Activated CD8-positive, alpha-beta memory T cell treated with anti-CD3 and anti-CD28 coated beads for 1 hour (primary cell): ENCODE measurements at places on chromosomes 2 and 18.

DNA sequence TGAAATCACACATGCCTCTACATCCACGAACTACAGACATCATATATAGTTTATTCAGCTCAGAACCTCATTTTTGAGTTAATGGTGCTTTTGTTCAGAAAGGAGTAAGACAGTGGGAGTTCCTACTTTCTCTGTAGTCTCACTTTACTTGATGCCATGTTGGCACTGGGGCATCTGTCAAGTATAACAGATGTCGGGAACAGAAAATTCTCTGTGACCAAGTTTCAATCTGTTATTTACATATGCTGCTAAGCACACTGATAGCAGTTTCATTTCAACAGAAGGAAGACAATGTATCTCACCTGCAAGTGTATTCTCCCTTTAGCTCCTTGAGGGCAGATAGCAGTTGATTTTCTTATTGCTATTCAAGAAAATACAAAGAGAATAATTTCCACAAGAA lies 774.1 kb downstream of the METTL4 start:
- DNase-seq: no peak

DNA sequence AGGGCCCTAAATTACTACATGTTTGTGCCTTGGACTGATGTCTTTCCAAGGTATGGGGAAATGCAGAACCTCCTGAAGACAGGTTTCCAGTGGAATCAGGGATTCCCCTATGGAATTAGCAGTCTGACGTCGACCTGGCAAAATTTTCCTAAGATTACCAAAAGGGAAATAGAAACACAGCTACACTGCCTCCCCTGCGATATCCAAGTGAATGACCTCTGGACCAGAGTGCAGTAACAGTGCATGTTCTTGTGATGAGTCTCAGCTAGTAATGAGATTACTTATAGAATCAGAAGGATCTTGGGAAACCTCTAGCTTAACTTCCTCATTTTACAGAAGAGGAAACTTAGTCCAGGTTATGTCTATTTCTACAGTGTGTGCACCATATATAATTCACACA lies 21.3 kb upstream of the CHST9 start:
- DNase-seq: no peak

GRCh38 chr2:99607861-99608491 lies 118.2 kb upstream of the REV1 start:
- DNase-seq: no peak

DNA sequence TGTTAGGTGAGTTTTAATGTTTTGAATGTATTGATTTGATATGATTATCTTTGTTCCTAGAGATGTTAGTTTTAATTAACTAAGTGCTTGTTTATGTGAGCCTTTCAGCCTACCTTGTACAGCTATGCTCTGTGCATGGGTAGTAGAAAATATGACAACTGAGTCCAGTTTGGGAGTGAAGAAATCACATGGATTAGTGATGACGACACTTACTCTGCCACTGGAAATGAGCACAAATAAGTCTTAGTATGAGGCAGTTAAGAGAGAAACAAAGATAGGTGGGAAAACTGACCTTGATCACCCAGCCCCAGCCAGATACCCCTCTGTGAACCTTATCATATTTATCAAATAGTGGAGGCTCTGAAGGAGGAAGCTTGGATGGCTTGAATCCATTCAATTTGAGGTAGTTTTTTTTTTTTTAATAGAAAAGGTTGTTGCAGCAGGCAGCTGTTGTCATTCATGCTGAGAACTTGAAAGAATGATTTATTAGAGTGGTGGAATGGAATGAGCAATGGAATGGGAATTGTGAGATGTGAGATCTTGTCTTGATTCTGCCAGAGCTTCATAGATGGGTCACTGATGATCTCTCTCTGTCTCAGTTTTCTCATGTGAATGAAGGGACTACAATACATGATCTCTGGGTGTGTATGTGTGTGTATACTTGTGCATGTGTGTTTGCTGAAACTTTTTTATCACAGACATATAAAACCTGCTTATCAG lies 96.4 kb downstream of the MAP3K20 start:
- no peak for DNase-seq

DNA sequence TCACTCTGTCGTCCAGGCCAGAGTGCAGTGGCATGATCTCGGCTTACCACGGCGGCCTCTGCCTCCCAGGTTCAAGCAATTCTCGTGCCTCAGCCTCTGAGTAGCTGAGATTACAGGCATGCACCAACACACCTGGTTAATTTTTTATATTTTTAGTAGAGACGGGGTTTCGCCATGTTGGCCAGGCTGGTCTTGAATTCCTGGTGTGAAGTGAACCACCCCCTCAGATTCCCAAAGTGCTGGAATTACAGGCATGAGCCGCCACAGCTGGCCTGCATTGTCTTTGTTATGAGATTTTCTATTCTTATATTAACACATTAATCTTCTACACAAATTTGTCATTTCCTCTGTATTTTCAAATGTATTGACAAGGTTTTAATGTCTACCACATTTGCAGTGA lies 75.2 kb downstream of the SEPTIN10 start:
- no peak for DNase-seq

GRCh38 chr2:160261732-160262131 lies 61.7 kb upstream of the ITGB6 start:
- no peak for DNase-seq

- peak; percentile 45 for DNase-seq
Observed at GRCh38 chr2:65186872-65187851, 40.5 kb upstream of the ACTR2 start.

- no peak for DNase-seq
Observed at GRCh38 chr2:235268535-235268934, 225.3 kb upstream of the AGAP1 start.

DNA sequence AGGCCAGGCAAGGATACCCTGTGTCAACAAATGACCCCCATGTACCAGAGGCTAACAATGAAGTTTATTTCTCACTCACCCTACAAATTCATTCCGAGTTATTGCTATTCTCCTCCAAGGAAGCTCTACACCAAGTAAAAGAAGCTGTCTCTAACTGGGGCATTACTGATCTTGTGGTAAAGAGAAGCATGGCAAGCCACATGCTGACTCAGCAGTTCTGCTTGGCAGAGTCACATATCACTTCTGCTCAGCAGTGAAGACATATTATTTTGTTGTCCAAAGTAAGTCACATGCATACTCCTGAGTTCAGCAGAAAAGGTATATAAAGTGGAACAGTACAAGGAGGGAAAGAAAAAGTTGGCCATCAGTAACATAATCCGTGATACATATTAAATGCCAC lies 315.8 kb downstream of the GULP1 start:
- DNase-seq: no peak

DNA sequence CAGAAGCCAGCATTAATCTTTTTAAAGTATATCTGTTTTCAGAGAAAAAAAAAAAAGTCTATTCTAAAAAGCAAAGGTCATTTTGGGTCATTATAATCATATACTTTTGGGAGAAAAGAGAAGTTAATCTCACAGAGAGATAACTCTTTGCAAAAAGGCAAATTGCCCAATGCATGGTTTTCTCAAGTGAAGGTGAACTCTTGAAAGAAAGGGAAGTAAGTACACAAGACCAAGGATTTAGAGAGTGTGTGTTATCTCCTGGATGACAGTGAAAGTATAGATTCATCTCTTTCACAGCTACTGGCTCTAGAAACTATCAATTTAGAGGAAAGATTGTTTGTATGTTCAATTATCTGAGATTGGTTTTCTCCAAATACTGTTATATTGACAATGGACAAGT lies 151.4 kb downstream of the CD8B2 start:
- no peak for DNase-seq

DNA sequence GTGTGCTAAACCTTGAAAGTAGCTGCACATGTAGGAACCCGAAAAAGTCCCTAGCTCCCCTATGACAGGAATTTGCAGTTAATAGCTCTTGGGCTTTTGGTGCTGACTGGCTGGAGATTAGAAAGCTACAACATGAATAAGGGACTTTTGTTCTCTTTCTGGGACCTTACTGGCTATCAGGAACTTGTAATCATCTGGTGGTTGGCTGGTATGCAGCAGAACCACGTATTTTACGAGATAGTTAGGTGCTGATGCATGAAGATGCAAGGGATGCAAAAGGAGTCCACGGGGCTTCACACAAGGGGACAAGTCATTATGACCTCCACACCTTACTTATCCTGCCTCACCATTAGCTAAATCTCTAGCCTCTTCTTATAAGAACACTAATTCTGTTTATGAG lies 190.2 kb upstream of the NRXN1 start:
- DNase-seq: no peak

DNA sequence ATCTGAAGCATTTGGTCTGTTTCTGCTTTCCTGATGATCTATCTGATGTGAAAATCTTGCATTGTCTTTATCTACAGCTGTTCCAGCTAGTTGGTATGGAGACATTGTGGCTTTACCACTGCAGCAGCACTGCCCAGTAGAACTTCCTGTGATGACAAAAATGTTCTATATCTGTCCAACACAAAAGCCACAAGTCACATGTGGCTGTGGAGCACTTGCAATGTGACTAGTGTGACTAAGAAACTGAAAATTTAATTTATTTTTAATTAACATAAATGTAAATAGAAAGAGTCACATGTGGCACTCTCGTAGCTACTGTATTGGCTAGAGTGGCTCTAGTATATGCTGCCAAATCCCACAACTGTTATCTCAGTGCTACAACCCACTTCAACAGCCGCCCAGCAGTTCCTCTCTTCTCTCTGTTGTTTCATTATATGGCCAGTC lies 425.7 kb downstream of the SETBP1 start:
- no peak for DNase-seq

DNA sequence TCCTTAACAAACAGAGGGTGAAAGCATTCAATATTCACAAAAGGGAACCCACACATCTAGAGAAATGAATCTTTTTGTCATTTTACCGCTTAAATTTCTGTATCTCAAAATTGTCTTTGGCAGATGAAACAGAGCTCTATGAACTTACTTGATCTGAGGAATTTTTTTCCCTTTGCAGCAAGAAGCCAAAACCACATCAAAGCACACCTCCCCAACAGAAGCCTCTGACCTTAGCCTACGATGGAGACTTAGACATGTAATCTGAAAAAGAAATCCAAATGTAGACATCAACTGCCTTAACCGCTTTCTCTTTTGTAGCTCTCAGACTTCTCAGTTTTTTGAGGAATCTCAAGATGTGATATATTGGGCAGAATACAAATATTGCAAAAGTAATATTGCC lies 287.9 kb upstream of the HNMT start:
- no peak for DNase-seq

DNA sequence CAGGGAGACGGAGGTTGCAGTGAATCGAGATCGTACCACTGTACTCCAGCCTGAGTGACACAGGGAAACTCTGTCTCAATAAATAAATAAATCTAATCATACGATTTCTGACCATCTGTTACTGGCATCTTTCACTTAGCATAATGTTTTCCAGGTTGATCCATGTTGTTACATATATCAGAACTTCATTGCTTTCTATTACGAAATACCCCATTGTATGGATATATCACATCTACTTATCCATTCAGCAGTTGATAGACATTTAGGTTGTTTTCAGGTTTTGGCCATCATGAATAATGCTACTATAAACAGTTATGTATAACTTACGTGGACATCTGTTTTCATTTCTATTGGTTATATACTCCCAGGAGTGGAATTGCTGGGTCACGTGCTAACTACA lies 303.9 kb downstream of the PAX3 start:
- DNase-seq: no peak

GRCh38 chr2:74488643-74489481 lies 6.0 kb downstream of the TTC31 start:
- DNase-seq: no peak

DNA sequence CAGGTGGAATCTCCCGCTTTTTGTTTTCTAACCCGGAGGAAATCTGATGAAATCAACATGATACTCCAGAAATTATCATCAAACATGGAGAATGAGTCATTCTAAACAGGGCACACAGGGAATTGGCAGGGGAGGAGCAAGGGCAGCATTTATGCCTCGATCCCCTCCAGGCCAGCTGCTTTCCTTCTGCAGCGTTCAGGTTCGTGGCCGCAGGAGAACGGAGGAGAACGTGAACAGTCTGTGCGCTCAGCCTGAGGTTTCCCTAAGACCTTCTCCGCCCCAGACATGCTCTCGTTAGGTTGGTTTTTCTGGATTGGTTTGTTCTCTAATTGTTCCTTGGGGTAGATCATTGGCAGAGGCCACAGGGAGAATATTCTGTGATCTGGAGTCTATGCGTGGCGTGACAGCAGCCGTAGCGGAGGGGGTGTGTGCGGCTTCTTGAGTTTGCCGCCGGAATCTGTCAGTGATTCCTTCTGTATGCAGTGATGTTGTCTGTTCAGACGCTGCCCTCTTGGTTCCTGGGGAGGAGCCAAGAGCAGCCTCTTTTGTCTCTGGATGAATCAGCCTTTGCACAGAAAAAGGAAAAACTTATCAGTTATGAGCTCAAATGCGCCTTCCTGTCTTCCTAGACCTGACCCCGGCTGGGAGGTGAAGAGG lies 75.9 kb downstream of the SH3BP4 start:
- DNase-seq: no peak

GRCh38 chr2:190599073-190599472 lies 49.8 kb upstream of the NAB1 start:
- DNase-seq: no peak

GRCh38 chr18:23331091-23331920 lies 121.8 kb upstream of the RIOK3 start:
- no peak for DNase-seq

GRCh38 chr2:231364961-231365810 lies 30.3 kb upstream of the B3GNT7 start:
- no peak for DNase-seq

DNA sequence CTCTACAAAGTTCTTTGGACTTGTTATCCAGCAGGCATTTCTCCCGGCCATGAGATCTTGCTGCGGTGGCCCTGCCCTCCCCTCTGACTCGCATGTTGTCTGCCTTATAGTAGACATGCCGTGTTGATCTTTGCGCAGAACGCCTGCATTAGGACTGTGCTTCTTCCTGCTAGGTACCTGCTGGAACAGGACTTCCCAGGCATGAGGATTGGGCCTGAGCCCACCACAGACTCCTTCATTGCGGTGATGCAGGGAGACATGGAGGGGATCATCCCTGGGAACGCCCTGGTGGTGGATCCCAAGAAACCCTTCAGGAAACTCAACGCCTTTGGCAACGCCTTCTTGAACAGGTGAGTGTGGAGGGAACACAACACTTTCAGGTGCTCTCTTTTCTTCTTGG lies 10.1 kb downstream of the EHD3 start:
- no peak for DNase-seq

DNA sequence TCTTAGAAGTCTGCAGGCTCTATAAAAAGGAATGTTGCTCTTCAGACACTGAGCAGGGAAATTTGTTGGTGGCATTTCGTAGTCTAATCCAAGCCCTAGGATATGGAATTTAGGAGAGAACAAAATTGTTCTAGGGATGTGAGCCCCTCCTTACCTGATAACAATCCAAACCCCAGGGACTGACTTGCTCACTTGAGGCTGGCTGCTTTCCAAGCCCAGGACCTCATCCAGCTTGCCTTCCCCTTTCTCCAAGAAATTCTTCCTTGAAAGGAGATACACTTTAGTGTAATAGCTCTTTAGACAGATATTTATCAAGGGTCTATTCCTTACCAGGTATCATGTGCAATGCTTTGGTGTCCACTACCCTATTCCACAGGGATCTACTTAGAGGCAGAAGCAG lies 279.8 kb downstream of the C1D start:
- no peak for DNase-seq

- no peak for DNase-seq
Observed at GRCh38 chr2:17584689-17585088, 44.2 kb downstream of the VSNL1 start.

GRCh38 chr2:186457908-186458307 lies 28.2 kb upstream of the ZC3H15 start:
- no peak for DNase-seq

- peak; percentile 38 for DNase-seq
Observed at GRCh38 chr18:44679056-44679913, 1.4 kb upstream of the SETBP1 start.

GRCh38 chr2:44745922-44746766 lies 195.4 kb upstream of the SIX3 start:
- no peak for DNase-seq
